Esophagus squamous epithelium (tissue), 5 donors: ENCODE measurements at places on chromosomes 6 and 20.

- no peak for DNase-seq
These were observed 43.8 kb upstream of the FOXQ1 start for GRCh38 chr6:1267790-1268762.

GRCh38 chr6:13370623-13371022 is 42.3 kb upstream of the TBC1D7 start:
- no peak for DNase-seq

DNA sequence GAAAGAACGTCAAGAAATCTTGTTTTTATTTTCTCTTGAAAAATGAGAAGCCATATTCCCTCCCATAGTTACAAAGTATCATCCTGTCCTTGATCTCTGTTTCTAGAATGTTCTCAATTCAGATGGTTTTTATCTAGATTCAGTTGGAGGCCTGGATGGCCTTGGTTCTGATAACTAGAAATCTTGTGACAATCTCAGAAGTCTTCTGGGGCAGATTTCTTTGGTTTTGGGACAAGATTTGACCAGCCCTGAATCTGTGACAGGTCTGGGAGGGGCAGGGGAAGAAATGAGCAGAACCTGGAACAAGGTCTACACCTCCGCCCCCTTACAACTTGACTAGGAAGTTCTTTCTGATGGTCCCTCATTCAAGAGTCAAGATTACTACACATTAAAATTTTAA is 41.4 kb upstream of the AKIRIN2 start:
- no peak for DNase-seq

GRCh38 chr6:44868335-44868668 is 459.8 kb upstream of the RUNX2 start:
- no peak for DNase-seq

- no peak for DNase-seq
These were observed 105.6 kb upstream of the PLCB4 start for GRCh38 chr20:8963330-8963729.

GRCh38 chr6:89252907-89253306 is 35.7 kb upstream of the GABRR1 start:
- DNase-seq: no peak

DNA sequence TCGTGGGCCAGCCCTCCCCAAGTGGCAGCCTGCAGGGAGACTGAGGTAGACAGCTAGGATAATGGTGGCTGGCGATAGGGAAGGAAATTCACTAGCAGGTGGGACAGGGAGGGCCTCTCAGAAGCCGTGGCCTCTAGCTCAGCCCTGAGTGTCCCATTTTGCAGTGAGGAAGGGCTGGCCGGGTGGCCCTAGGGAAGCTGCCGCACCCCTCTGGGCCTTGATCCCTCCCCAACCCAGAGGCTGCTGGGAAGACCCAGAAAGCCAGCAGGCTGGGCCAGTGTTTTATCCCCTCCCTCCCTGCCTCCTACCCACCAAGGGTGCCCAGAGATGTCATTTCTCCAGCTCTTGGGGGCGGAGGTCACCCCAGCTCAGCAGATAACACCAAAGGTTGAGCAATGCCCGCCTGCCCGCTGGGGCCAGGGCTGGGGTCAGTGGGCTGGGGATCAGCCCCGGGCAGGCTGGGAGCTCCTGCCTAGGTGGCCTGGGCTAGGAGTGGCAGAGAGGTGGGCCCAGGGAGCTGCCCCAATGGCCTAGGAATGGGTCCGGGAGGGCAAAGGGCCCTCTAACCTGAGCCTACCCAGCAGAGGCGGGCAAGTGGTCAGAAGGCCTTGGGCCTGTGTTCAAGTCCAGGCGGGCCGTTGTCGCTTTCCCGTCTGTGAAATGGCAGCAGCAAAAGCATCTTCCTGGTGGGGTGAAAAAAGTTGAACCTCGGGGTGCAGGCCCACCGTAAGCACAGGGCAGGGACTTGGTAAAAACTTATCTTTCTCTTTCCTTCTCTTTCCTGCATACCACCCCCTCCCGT is 1.6 kb upstream of the CEBPB start:
- no peak for DNase-seq

DNA sequence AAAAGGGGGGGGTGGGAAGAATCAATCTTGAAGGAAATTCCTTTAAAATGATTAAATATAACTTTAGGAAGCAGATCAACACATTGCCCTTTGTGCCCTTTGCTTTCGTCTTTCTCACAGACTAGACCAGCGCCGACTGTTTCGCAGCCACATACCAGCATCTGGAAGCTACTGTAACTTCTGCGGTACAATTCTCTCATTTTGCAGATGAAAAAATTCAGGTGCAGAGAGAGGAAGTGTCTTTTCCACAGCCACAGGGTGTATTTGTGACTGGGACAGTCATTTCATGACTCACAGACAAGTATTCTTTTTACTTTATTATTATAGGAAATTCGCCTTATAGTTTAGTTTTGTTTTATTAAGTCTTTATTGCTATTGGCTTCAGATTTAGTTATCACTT is 84.2 kb downstream of the UST start:
- DNase-seq: no peak

- no peak for DNase-seq
These were observed 1.3 kb upstream of the SLC17A1 start for GRCh38 chr6:25833136-25833535.

- no peak for DNase-seq
These were observed 161.9 kb downstream of the DHX35 start for GRCh38 chr20:39124064-39124463.

DNA sequence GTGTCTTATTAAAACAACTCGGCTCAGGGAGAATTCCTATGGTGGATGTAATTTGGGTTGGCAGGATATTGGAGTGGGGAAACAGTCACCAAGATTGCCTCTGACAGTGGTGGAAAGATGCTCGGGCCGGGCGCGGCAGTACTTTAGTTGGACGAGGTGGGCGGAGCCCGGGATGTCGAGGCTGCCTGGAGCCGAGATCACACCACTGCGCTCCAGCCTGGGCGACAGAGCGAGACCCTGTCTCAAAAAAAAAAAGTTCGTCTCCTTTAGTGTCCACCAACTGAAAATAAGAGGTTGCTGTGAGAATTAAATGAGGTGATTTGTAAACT is 621 bp downstream of the NOL7 start:
- no peak for DNase-seq

GRCh38 chr6:138485586-138486248 is 13.6 kb downstream of the NHSL1 start:
- DNase-seq: no peak

DNA sequence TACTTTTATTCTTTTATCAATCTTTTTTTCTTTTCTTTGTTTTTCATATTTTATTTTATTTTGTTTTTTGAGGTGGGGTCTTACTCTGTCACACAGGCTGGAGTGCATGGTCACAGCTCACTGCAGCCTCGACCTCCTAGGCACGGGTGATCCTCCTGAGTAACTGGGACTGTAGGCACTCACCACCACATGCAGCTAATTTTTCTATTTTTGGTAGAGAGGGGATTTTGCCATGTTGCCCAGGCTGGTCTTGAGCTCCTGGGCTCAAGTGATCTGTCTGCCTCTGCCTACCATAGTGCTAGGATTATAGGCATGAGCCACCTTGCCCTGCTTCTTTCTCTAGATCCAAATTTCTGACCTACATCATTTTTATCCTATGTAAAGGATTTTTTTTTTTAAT is 153.2 kb downstream of the CDKAL1 start:
- DNase-seq: no peak

- DNase-seq: no peak
These were observed 28.8 kb downstream of the GCM1 start for GRCh38 chr6:53119772-53120409.

- DNase-seq: no peak
These were observed 101.9 kb downstream of the LRFN2 start for GRCh38 chr6:40485300-40485699.

- DNase-seq: no peak
These were observed 806 bp downstream of the KCNQ2 start for GRCh38 chr20:63471717-63471980.

DNA sequence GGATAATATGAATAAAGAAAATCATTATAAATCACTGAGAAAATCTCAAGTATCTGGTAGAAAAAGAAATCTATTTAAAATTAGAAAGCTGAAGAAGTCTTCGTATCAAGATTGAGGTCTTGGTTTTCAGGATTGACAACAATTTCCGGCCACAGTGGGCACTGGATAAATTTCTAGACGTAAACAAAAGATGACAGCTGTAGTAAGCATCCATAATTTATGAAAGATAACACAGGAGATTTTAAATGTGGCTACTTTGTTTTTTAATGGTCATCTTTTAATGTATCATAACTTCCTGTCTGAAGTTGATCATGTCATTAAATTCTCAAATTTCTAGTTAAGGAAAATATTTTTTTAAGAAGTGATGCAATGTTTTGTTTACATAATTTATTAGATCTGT is 444.2 kb downstream of the HTR1B start:
- DNase-seq: no peak

GRCh38 chr20:41030061-41030460 is 1.4 kb downstream of the TOP1 start:
- DNase-seq: no peak

DNA sequence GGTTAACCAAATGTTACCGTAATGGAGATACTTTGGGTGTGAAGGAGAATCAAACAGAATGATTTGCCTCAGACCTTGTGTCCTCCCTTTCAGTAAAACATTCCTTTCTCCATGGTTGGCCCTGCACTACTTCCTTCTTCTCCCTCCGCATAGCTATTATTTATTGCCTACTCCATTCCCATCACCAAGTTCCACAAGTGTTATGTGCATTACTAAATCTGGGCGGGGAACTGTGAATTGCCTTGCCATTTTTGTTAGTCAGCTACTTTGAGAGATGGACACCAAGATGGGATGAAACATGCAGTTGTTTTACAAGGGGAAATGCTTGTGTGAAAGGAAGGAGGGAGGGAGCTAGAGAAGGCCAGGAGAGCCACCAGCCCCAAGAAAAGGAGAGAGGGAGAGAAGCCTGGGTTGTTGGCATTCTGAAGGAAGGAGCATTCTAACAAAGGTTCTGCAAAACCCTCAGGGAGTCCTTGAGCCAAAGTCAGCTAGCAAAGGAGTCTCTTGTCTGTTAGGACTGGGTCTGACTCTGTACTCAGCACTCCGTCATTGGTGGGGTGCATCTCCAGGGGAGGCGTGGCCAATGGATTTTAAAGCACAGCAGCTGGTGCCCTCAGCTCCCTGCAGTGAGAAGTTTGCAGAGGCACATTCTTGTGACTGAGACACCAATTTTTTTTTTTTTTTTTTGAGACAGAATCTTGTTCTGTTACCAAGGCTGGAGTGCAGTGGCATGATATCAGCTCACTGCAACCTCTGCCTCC is 83.6 kb upstream of the CHD6 start:
- DNase-seq: no peak

- no peak for DNase-seq
These were observed 108.4 kb downstream of the RTN4IP1 start for GRCh38 chr6:106520711-106521401.

DNA sequence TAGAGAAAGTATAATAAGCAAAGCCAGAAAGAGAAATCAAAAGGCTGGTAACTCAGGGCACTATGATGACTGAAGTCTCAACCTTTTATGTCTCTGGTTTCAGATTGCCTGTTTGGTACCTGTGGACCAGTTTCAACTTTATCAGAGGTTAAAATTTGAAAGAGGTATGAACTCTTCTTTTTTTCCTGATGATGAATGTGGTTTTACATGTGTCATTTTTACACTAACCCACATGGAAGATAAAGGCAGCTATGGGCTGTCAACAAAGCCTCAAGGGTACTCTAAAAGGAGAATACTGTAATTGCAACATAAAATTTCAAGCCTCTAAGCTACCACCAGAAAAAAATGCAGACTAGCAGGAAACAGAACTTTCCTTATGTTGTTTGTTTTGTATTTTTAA is 52.4 kb downstream of the RNF144B start:
- no peak for DNase-seq

DNA sequence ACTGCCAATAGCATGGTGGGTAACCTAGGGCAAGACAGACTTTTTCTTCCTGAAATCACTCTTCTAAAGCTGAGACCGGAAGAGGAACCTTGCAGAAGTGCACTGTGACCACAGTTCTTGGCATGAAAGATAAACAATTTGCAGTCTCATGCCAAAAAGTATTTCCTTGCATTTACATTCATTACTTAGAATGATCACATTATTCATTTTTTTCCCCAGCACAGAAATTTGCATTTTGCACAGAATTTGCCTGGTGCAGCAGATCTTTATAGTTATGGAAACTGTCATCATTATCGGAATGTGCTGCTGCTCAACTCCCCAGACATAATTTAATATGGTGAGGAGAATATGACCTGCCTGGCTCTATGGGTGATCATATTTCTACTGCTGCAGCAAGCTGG is 42.2 kb upstream of the EDN3 start:
- DNase-seq: no peak

- peak; percentile 73 for DNase-seq
These were observed at the start of gene ACAT2 for GRCh38 chr6:159761873-159762680. Gene ACAT2, plus strand, starts transcription at chr6:159762045. Its CDS starts 43 bp downstream, at chr6:159762088.

DNA sequence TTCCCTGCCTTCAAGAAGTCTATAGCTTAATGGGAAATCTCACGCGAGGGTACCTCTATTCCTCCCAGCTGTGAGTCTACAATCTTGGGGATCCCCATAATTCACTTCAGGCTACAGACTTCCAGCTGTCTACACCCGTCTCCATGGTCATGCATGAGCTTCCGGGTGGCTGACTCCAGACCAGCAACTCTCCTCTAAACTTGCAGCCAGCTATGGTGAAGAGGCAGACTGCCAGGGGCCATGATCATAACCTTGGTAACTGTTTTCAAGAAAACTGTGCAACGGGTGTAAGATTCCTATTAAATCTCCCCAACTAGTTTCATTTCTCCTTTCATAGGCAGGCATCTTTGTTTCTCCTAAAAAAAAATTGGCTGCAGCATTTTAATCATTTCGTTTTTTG is 534.4 kb upstream of the CHD6 start:
- no peak for DNase-seq

DNA sequence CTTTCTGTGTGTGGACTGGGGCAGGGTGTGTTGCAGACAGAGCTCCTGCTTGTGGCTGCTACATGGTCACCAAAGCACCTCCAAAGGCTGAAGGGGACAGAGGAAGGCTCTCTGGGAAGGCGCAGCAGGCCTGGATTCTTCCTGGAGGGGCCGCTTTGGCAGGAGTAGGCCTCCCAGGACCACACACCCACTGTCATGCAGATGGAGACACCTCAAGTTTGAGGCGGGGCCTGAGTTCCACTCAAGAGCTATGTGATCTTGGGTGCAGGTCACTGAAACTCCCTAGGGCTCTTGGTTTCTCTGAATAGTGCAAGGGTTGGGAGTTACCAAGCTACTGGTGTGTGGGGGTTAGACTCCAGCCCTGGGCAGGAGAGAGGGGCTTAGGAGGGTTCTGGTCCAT is 27.9 kb downstream of the EFCAB8 start:
- no peak for DNase-seq

GRCh38 chr6:51398064-51398705 is 579.5 kb downstream of the TFAP2B start:
- DNase-seq: no peak

GRCh38 chr20:34262488-34263288 is 21.5 kb downstream of the ASIP start:
- no peak for DNase-seq
